Fibroblast of skin of left quadriceps (primary cell): ENCODE measurements at places on chromosomes 1 and 21.
A peak's percentile ranks its signal among the peaks of the same experiment; 100 is the strongest.

- DNase-seq, result peak; percentile 98
These were observed at the start of gene SNRPE for GRCh38 chr1:203861379-203862184. Gene SNRPE, plus strand, starts transcription at chr1:203861599. Its CDS starts 61 bp downstream, at chr1:203861660.

DNA sequence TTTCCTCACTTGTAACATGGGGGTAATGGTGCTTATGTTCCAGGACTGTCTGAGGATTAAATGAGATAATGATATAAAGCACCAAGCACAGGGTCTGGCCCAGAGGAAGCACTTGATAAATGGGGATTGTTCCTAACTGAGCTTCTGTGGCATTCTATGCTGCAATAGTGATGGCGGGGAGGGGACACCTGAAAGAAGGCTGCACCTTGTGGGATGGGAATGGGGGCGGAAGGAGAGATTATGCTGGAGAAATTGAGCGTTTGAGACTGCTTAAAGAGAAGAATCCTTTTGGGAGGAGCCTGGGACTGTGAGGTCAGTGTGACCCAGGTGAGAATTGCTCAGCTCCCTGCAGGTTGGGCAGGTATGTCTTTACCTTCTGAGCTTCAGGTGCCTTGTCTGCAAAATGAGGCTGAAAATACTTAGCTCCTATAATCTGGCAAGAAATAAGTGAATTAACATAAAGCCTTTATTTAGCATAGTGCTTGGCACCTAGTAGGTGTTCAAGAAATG lies 55.9 kb upstream of the CTPS1 start:
- no peak for DNase-seq

- no peak for DNase-seq
These were observed 69.7 kb downstream of the RUNX1 start for GRCh38 chr21:34979383-34979782.

- DNase-seq, result peak; percentile 82
These were observed 166.9 kb downstream of the TOMM20 start for GRCh38 chr1:234961456-234962339.

GRCh38 chr1:40385437-40386358 lies 12.2 kb downstream of the SMAP2 start:
- no peak for DNase-seq

GRCh38 chr1:82542766-82543165 lies 742.0 kb downstream of the ADGRL2 start:
- DNase-seq, result peak; percentile 6
